Right renal pelvis (tissue), 4 donors: ENCODE measurements at places on chromosomes 3 and 15. TPM values are rescaled to one million over a fixed set of nuclear protein-coding genes. Genes with fewer than 3 reads are reported as not detected.

The UBAP1L gene
- polyA plus RNA-seq: 3.0 TPM

The ABHD14A gene
- 26.6 TPM for polyA plus RNA-seq

The C3orf22 gene
- 0.23 TPM for polyA plus RNA-seq

The PGBD4 gene
- polyA plus RNA-seq: 2.2 TPM

The HLTF gene
- polyA plus RNA-seq: 50.0 TPM

The LEO1 gene
- polyA plus RNA-seq: 36.0 TPM

The HDC gene
- polyA plus RNA-seq: 0.36 TPM

The BCL2A1 gene
- polyA plus RNA-seq: not detected

The SEC22A gene
- polyA plus RNA-seq: 27.0 TPM

The TPRG1 gene
- polyA plus RNA-seq: 0.22 TPM

The DUOXA1 gene
- 0.17 TPM for polyA plus RNA-seq

The TRAK1 gene
- 47.0 TPM for polyA plus RNA-seq

The TP63 gene
- polyA plus RNA-seq: 2.2 TPM

The MCTP2 gene
- polyA plus RNA-seq: 18.8 TPM

The FANCD2OS gene
- 1.2 TPM for polyA plus RNA-seq

The TMEM212 gene
- polyA plus RNA-seq: 0.19 TPM

The TGM4 gene
- 0.06 TPM for polyA plus RNA-seq

The SAMD7 gene
- not detected for polyA plus RNA-seq

The TM6SF1 gene
- polyA plus RNA-seq: 2.5 TPM

The PIAS1 gene
- polyA plus RNA-seq: 48.2 TPM

The CIB2 gene
- polyA plus RNA-seq: 25.7 TPM

The CCR2 gene
- polyA plus RNA-seq: 0.58 TPM

The GABRG3 gene
- polyA plus RNA-seq: 2.2 TPM

The CCR8 gene
- not detected for polyA plus RNA-seq

The DUOXA2 gene
- polyA plus RNA-seq: not detected

The PRICKLE2 gene
- polyA plus RNA-seq: 20.3 TPM

The GPR176 gene
- 15.1 TPM for polyA plus RNA-seq

The ARL6 gene
- 16.4 TPM for polyA plus RNA-seq

The EOMES gene
- polyA plus RNA-seq: 0.04 TPM

The PARP15 gene
- polyA plus RNA-seq: 0.31 TPM

The SMAD3 gene
- 53.1 TPM for polyA plus RNA-seq

The PIF1 gene
- 8.1 TPM for polyA plus RNA-seq

The ADAMTS9 gene
- 140 TPM for polyA plus RNA-seq

The CASR gene
- polyA plus RNA-seq: 29.6 TPM

The ADAMTSL3 gene
- polyA plus RNA-seq: 5.0 TPM

The MCF2L2 gene
- polyA plus RNA-seq: 0.40 TPM

The FOXB1 gene
- not detected for polyA plus RNA-seq

The SERPINI2 gene
- 0.57 TPM for polyA plus RNA-seq

The C3orf20 gene
- polyA plus RNA-seq: 0.27 TPM

The RFT1 gene
- 24.8 TPM for polyA plus RNA-seq

The PARP3 gene
- polyA plus RNA-seq: 16.0 TPM
